ENCODE measurements at places on chromosomes 5 and 9.

GRCh38 chr9:16191691-16192402 is 639.0 kb downstream of the CCDC171 start:
- DNase-seq, result peak; percentile 92

DNA sequence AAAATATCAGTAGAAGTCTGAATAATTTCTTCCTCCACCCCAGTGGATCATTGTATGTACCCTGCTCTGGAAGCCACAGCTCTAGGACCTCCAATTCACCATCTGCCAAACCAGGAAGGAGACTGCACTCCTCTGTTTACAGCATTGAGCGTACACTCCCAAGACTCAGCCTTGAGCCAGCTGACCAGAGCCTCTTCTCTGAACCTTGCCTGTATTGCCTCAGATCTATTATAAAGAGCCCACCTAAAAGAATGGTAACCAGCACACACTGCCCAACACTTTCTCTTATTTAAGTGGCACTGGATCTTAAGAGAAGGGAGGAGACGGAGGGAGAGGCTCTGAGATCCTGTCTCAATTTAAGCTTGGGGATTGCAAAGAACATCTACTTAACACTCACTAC is 217.8 kb upstream of the RASEF start:
- DNase-seq, result no peak

- peak; percentile 77 for DNase-seq
These were observed 184.9 kb downstream of the FANCC start for GRCh38 chr9:95132366-95133324.

DNA sequence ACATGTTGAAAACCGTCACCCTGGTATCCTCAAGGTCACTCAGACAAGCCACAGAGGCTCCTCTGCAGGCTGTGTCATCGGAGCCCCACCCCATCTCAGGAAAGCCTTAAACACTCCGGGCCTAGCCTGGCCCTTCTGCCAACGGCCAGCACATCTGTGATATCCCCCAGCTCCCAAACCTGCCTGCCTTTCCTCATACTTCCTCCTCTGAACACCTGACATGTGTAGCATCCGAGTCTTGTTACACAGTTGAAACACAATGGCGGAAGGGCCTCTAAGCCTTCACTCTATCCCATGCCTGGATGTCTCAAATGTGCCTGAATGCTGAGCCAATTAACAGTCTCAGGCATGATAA is 32.9 kb upstream of the TGFBR1 start:
- no peak for DNase-seq

DNA sequence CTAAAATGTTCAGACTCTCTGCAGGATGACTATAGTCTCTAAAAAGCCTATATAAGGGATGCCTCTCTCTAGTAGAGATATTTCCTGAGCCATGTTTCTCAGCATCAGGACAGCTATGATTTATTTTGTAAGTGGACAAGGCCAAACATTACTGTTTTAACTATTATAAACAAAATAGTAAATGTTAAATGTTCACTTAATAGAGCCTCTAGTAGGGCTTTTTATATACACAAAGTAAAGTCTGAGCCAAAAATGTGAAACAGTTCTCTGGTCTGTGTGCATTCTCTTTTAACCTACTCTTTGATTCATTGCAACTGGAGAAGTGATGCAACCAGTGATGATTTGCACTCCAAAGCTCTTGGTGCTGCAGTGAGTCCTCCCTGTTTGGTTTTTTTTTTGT is 220.5 kb downstream of the GDNF start:
- peak; percentile 92 for DNase-seq

DNA sequence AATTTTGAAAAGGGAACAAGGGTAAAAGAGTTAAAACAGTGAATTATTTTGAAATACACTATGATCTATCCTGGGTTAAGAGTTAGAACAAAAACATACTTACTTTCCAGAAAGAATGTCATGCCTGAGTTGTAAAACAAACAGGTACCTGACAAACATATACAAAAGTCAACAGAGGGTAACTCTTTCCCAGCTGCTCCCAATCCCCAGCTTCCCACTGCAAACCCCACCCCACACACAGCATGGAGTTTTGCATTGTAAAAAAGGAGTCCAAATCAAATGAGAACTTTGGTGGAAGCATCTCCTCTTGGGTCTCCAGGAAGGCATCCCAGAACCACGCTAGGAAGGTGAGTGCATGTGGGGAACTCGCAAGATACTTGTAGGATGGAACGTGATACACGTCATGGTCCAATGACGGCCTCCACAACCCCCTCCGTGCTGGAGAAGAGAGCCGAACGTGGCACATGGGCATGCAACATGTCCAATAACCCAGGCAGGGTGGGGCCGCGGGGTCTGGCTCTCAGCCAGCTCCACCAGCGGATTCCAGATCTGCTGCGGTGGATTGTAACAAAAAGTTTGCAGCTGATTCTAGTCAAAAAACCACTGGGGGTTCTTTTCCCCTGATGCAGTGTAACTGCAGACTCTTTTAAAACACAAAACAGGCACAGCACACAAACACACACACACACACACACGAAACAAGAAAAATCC is 55.8 kb downstream of the EPB41L4B start:
- no peak for DNase-seq

DNA sequence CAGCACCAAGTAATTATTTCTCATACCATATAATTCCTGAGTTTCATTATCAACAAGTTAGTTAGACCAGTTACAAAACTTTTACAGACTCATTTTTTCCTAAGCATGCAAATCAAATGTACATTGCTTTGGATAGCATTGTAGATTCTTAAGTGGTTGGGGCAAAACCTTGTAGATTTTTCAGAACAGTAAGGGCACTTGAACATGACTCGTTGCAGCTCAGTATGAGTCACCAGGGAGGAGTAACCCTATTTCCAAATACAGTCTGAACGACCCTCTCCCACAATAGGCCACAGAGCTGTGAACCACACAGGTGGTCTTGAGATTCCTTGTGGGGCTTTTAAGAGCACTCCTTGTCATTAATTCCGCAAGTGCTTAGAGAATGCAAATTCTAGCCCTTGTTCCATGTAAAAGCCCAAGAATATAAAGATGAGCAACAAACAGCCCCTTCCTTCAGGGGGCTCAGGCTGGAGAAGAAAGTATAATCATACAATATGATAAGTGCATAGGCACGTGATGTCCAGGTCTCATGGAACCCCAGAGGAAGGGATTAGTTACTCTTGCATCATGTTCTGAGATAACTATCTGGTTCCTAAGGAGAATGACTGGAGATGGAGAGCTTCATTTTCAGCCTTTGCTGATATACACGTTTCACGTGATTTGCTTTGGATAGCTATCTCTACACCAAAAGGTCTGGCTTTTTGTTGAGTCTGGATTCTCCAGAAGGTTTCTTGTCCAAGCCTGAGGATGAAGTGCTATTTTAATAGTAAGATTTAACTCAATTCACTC is 295.7 kb downstream of the KCNN2 start:
- peak; percentile 84 for DNase-seq

DNA sequence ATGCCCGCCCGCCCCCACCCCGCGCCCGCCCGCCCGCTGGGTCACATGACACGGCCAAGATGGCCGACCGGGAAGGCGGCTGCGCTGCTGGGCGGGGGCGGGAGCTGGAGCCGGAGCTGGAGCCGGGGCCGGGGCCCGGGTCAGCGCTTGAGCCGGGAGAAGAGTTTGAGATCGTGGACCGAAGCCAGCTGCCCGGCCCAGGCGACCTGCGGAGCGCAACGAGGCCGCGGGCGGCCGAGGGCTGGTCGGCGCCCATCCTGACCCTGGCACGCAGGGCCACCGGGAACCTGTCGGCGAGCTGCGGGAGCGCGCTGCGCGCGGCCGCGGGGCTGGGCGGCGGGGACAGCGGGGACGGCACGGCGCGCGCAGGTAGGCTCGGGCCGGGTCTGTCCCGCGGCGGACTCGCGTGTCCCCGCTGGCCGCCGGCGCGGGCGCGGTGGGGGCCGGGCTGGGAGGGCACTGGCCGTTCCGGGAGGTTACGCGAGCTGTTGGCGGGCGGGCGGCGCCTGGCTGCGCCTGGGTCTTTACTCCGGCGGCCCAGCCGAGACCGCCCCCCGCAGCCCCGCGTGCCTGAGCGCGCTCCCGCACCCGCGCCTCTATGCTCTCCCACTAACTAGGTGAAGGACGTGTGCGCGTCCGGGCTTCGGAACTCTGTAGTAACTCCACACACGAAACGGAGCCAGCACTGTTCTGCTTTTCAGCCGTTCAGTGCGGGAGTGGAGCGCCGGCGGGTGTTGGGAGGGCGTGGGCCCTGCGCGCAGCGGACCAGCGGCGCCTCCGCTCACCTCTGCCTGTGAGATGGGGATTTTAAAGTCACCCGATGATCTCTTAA is at the start of gene RUFY1:
TSS of gene RUFY1 (plus strand) at position 44 of the 832 bp plus-strand sequence. CDS start at position 60, 16 bp downstream.
- peak; percentile 70 for DNase-seq

DNA sequence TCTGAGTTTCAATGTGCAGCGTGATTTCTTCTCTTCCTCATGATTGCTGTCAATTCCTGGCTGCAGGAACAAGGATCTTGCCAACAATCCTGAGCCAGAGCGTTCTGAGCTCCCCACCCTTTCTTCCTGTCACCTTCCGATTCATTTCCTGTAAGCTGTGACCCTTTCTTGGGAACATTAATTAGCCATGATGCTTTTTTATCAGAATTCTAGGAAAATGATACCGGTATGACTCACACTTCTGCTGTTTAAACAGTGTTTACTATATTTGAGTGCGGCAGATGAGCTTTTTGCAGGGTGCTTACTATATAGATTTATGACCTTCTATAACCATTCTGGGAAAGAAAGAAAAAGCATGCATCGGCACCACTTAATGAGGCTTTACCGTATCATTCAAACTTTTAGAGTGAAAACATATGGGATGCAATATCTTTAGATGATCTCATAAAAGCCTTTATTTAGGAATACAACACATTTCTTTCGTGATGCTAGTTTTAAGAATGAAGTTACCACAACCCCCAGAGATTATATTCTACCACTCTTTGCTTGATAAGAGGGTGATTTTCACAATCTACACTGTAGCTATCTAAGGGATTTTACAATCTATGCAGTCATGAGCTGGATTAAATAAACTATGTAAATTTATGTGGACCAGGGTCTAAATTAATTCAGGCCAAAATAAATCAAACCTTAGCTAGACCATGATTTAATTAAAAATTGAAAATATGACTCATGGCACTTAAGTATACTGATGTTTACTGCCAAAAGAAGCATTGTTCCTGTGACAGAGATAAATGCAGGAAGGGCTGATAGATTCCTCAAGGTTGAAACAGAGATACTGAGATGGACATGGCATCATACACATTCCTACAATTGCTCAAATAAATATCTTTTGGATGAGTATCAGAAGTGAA is 38.0 kb upstream of the OSMR start:
- peak; percentile 85 for DNase-seq

GRCh38 chr9:567128-567746 is 274.3 kb upstream of the DMRT1 start:
- DNase-seq, result no peak

DNA sequence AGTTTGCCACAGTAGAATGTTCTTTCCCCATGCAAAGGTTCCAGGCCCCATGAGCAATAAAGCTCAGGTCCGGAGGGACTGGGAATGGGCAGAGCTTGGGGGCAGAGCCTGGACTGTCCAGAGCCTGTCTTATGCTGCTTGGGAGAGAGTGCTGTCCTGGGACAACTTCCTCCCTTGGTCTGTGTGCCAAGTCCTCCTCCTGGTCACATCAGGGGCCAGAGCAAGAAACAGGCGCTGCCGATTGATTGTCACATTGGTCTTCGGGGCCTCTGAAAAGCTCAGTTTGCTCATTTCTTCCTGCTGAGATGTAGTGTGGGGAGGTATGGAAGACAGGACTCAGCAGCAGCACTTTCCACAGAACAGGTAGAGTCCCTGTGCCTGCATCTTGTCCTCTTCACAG is 54.0 kb upstream of the FCN1 start:
- DNase-seq, result no peak

DNA sequence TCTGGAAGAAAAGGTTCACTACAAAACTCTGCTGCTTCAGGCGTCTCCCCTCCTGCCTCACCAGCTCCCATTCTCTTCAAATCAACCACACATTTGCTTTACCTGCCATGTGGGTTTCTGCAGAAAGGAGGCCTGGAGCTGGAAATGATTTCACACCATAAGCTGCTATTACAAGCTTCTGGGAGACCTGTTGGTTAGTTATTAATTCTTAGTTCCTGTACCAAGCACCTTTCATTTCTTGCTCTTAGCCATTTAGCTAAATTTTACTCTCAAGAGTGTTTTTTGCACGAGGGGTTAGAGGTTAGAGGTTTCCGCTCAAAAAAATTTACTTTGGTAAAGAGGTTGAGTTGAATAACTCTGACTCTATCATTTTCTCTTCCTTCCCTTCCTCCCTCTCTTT is 70.3 kb downstream of the MAP1B start:
- DNase-seq, result no peak

DNA sequence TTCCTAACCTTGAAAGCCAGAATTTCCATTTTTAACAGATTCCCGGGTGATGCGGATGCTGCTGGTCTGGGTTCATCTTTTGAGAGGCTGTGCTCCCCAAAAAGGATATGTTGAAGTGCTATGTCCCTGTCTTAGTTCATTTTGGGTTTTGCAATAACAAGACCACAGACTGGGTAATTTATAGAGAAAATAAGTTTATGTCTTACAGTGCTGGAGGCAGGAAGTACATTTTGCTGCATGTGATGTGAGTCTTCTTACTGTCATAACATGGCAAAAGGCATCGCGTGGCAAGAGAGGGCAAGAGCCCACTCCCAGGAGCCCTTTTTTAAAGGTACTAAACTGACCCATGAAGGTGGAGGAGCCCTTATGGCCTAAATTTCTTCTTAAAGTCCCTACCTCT is 114.1 kb downstream of the DAPK1 start:
- DNase-seq, result no peak

DNA sequence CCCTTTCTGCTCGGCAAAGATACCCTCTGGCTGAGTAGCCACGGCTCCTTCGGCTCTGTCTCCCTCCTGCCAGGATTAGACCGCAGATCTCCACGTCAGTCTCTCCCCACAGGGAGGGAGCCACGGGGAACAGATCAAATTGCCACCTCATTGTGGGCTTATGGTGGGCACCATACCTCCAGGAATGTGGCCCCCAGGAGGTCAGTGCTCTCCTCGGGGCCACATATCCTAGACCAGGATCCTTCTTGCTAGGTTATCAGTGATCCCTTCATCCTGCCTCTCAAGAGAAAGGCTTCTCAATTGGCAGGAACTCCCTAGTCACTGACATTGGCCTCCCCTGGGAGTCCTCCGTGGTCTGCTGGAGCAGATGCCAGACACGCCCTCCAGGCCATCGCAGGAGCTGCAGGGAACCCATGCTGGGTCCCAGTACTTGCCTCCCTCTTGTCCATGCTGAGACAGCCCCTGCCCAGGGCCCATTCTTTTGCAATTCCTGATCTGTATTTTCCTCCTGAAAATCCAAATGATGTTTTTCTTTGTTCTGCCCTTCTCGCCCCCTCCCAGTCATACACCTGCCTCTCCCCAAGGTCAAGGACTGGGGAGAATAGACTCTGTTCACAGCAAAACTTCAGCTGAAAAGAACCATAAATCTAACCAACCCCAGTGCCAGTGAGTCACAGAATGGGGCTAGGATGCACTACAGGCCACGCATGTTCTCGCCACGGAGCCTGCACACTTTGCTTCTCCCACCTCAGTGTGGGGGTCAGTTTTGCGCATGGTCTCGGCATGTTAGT is 31.6 kb upstream of the ENHO start:
- no peak for DNase-seq

DNA sequence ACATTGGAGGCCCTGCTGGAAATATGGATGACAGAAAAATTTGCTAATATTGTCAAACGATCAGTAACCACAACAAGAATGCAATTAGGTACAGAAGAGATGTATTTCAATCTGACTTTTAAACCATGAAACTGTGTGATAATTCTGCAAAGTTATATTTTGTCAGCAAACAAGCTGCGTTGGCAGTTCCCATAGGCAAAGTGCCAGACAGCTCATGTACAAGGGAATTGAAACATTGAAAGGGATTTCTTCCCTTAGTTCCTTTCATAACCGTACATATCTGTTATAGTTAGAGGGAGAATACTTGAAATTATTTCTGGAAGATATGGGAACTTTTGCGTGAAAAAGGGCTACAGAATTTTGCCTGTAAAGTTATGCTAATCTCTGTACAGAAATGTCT is 419.4 kb upstream of the PTGER4 start:
- no peak for DNase-seq

Data from mesenchymal stem cell (in vitro differentiated cells and primary cell).